Occipital lobe (tissue), 3 donors: ENCODE measurements at places on chromosomes 5 and 9. TPM values are rescaled to one million over a fixed set of nuclear protein-coding genes. Genes with fewer than 3 reads are reported as not detected.

Gene GFI1B
- not detected for total RNA-seq

Gene PCAT7
- total RNA-seq, result not detected

Gene KIF12
- 3.3 TPM for total RNA-seq

Gene SLC34A1
- not detected for total RNA-seq

Gene PTPRD
- 336 TPM for total RNA-seq

Gene PJA2
- total RNA-seq, result 299 TPM

Gene SEMA6A
- 24.2 TPM for total RNA-seq

Gene KCNN2
- 34.6 TPM for total RNA-seq

Gene ROPN1L
- total RNA-seq, result 1.9 TPM

Gene ZFR
- 135 TPM for total RNA-seq
